ENCODE measurements at places on chromosomes 7 and 10. TPM values are rescaled to one million over a fixed set of nuclear protein-coding genes. Genes with fewer than 3 reads are reported as not detected.

The PIP4K2A gene
- total RNA-seq: 137 TPM

GRCh38 chr7:6164491-6164890 lies 107.9 kb downstream of the CYTH3 start:
- no peak for DNase-seq

DNA sequence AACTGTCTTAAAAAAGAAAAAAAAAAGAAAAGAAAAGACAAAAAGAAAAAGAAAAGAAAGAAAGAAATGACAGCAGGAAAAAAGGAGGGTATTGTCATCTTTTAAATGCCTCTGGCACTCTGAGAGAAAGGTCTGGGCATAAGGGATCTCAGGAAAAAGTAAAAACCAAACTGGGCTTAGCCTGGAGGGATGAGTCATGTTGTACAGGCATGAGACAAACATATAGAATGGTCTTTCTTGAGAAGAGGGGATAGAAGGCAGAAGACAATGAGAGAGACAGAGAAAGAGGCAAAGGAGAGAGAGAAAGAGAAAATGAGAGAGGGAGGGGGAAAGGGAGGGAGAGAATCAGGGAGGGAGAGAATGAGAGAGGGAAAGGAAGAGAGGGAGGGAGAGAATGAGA lies 32.3 kb upstream of the KCNMA1 start:
- DNase-seq: no peak

GRCh38 chr7:30349170-30349569 lies 64.8 kb downstream of the ZNRF2 start:
- DNase-seq: no peak

- no peak for DNase-seq
Observed at GRCh38 chr7:16791905-16792698, 12.7 kb downstream of the AGR2 start.

Measured in activated CD4-positive, alpha-beta memory T cell treated with anti-CD3 and anti-CD28 coated beads, Interleukin-2, amount 10 ng/mL, durations not matched to agents 7 days and 5 days (primary cell).